ENCODE measurements at places on chromosomes 5 and 9. TPM values are rescaled to one million over a fixed set of nuclear protein-coding genes. Genes with fewer than 3 reads are reported as not detected.

TMEM8B gene
- 24.2 TPM for total RNA-seq

IL33 gene
- total RNA-seq, result 160 TPM

ENG gene
- 268 TPM for total RNA-seq

GDF9 gene
- not detected for total RNA-seq

CXCL14 gene
- total RNA-seq, result 28.7 TPM

SPINK6 gene
- not detected for total RNA-seq

AK1 gene
- 35.1 TPM for total RNA-seq

C9orf50 gene
- not detected for total RNA-seq

GRCh38 chr9:68896486-68896885, 117.4 kb downstream of the PRKACG start:
- H3K4me3 ChIP-seq, result peak overlapping the region; percentile 43
- no peak overlapping the region for H3K27ac ChIP-seq
- H3K27me3 ChIP-seq, result no peaks in the 10 kb centered on the region

DNA sequence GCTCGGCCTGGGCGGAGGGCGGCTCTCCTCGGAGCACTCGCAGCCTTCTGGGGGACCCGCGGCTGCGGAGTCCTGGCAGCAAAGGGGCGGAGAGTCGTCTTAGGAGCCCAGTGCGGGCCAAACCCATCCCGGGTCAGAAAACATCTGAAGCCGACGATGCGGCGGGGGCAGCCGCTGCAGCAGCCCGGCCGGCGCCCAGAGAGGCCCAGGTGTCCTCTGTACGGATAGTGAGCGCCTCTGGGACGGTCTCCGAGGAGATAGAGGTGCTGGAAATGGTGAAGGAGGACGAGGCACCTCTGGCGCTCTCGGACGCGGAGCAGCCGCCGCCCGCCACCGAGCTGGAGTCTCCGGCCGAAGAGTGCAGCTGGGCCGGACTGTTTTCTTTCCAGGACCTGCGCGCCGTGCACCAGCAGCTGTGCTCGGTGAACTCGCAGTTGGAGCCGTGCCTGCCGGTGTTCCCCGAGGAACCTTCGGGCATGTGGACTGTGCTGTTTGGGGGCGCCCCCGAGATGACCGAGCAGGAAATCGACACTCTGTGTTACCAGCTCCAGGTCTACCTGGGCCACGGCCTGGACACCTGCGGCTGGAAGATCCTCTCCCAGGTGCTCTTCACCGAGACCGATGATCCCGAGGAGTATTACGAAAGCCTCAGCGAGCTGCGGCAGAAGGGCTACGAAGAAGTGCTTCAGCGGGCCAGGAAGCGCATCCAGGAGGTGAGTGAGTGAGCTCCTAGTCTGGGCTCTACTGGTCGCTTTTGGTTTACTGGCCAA, 1.2 kb downstream of the JMY start:
- H3K4me1 ChIP-seq, result peaks cover 32% of the 10 kb centered on the region
- no peak for DNase-seq
- H3K27ac ChIP-seq, result peak overlapping the region; percentile 82
- peak overlapping the region; percentile 83 for H3K4me3 ChIP-seq
- no peaks in the 10 kb centered on the region for H3K27me3 ChIP-seq

DNA sequence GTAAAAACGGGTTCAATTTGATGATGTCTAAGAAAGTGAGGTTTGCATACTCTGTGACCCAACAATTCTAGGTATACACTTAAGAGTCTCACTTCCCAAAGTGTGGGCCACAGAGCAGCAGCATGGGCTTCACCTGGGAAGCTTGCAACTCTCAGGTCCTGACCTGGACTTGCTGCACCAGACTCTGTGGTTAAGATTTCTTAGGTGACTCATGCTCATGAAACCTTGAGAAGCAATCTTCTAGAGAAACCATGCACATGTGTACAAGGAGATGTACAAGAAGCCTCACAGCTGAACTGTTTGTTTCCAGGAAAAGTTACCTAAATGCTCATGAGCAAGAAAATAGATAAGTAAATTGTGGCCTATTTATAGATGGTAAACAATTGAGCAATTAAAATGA, 30.0 kb downstream of the DNAJC21 start:
- DNase-seq, result no peak
- H3K27me3 ChIP-seq, result no peaks in the 10 kb centered on the region
- no peaks in the 10 kb centered on the region for H3K4me1 ChIP-seq
- H3K36me3 ChIP-seq, result peaks cover 7% of the 10 kb centered on the region

DNA sequence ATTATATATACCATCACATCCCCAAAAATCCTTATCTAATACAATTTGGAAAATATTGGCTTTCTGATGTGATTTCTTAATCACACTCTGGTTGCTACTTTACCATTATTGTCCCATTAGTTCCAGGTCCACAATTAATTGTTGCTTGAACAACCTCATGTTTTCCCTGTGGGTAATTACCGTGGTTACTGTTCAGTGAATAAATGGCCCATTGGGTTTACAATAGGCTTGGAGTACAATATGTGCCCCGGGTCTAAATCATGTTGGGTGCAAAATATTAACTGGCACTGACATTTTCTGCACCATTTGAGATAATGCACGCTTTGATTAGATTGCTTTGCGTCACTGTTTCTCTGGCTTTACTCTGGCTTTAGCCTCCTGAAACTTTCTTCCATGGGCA, 163.7 kb downstream of the GABBR2 start:
- no peaks in the 10 kb centered on the region for H3K4me1 ChIP-seq
- H3K27me3 ChIP-seq, result no peaks in the 10 kb centered on the region
- DNase-seq, result no peak
- H3K4me3 ChIP-seq, result no peak overlapping the region
- H3K27ac ChIP-seq, result no peak overlapping the region

DNA sequence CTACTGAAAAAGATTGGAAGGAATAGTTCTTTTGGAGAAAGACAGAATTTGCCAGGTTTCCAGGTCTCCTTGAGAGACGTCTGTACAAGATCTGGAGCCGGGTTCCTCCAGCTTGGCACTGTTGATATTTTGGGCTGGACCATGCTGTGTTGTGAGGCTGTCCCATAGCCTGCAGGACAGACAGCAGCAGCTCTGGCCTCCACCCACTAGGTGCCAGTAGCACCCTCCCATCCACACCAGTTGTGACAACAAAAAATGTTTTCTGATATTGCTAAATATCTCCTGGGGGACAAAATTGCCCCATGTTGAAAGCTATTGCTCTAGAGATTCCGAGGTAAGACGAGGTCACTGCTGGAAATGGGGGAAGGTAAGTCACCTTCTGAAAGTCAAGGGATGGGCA, 287.7 kb upstream of the DAP start:
- H3K36me3 ChIP-seq, result no peaks in the 10 kb centered on the region
- no peaks in the 10 kb centered on the region for H3K4me1 ChIP-seq
- no peak for DNase-seq
- no peak overlapping the region for H3K4me3 ChIP-seq
- no peak overlapping the region for H3K27ac ChIP-seq

- no peaks in the 10 kb centered on the region for H3K36me3 ChIP-seq
- no peak overlapping the region for H3K27ac ChIP-seq
- no peak overlapping the region for H3K4me3 ChIP-seq
- H3K27me3 ChIP-seq, result no peaks in the 10 kb centered on the region
- DNase-seq, result no peak
Observed at GRCh38 chr9:98226516-98226915, 28.9 kb downstream of the TBC1D2 start.

DNA sequence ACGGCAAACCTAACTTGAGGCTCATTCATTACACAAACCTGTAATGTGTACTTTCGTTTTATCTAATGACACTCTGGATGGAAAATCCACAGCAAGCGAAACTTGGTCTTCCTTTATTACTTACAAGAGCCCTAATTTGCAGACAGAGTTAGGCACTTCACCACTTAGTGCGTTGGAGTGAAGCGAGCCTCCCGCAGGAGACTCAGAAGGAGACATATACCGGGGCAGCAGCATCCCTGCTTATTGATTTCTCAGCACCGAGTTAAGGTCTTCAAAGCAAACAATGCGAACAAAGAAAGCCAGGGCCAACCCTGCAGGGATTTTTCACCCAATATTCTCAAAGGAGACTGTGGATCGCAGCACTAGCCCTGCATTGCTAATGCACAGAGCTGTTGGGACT, 28.6 kb downstream of the LSM11 start:
- no peak for DNase-seq
- H3K4me3 ChIP-seq, result no peak overlapping the region
- no peak overlapping the region for H3K27ac ChIP-seq
- H3K27me3 ChIP-seq, result no peaks in the 10 kb centered on the region
- peaks cover 5% of the 10 kb centered on the region for H3K4me1 ChIP-seq
- H3K36me3 ChIP-seq, result no peaks in the 10 kb centered on the region

GRCh38 chr5:180718810-180719453, 20.9 kb downstream of the OR2Y1 start:
- no peaks in the 10 kb centered on the region for H3K36me3 ChIP-seq
- no peaks in the 10 kb centered on the region for H3K4me1 ChIP-seq
- H3K27ac ChIP-seq, result no peak overlapping the region
- H3K27me3 ChIP-seq, result no peaks in the 10 kb centered on the region

DNA sequence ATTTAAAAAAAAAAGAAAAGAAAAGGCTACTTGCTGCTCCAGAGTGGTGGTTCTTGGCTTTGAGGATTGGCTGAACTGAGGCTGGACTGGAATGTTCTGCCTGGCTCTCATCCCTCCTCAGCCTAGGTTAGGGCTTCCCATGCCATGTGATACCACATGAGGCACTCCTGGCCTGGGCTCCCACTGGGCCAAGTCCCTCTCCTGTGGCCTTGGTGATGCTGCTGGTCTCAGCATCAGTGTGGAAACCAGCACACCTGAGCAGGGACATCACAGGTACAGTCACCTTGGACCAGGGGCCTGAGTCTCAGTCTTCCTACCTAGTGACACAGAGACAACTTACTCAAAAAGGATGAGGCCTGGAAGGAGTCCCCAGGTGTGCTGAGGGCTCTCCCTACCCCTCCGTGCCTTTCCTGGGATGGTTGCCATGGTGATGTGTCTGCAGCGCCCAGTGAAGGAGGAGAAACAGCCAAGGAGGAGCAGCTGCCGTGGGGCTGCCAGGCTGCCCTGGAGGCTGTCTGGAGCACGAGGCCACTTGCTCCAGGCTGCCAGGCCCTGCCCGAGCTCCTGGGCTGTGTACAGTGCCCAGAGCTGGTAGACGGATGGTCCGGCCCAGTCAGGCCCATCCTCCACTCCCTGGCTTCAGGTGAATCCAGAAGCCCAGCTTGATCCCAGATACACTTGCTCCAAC, 71.0 kb downstream of the WNK2 start:
- no peak for DNase-seq
- H3K4me3 ChIP-seq, result no peak overlapping the region
- H3K27ac ChIP-seq, result no peak overlapping the region
- H3K36me3 ChIP-seq, result no peaks in the 10 kb centered on the region

DNA sequence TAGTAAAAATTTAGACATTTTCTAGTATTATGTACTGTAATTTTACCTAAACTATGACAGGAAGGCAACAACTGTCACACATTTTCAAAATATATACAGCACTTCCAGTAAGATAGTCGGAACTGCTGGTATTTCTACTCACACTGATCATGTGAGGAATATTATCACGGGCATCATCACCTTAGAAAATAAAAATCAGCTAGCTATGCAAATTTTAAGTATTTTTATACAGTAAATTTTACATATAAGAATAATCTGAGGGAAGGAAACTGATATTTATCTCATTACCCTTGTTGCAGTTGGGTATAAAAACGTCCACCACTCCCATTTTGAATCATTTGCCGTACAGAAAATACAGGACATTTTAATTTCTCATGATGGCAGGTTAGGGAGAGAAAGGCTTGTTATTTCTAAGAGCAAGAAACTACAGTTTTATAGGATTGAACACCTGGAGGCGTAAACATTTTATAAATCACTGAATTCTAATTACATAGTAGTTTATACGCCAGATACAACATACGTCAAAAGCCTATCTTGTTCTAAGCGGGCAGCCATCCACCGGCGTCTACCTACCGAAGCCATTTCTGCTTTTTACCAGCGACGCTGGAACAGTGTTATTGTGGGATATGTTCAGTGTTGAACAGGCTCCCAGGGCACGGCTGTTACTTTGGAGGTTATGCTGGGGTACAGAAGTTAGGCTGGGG, 729 bp upstream of the TNPO1 start:
- peaks cover 18% of the 10 kb centered on the region for H3K4me1 ChIP-seq
- H3K36me3 ChIP-seq, result no peaks in the 10 kb centered on the region
- H3K27ac ChIP-seq, result peak overlapping the region; percentile 98
- H3K4me3 ChIP-seq, result peak overlapping the region; percentile 93
- no peak for DNase-seq
